Right atrium auricular region (tissue), 2 donors: ENCODE measurements at places on chromosomes 5 and 9.

GRCh38 chr5:57176350-57176857 is 2.5 kb downstream of the GPBP1 start:
- DNase-seq = no peak

DNA sequence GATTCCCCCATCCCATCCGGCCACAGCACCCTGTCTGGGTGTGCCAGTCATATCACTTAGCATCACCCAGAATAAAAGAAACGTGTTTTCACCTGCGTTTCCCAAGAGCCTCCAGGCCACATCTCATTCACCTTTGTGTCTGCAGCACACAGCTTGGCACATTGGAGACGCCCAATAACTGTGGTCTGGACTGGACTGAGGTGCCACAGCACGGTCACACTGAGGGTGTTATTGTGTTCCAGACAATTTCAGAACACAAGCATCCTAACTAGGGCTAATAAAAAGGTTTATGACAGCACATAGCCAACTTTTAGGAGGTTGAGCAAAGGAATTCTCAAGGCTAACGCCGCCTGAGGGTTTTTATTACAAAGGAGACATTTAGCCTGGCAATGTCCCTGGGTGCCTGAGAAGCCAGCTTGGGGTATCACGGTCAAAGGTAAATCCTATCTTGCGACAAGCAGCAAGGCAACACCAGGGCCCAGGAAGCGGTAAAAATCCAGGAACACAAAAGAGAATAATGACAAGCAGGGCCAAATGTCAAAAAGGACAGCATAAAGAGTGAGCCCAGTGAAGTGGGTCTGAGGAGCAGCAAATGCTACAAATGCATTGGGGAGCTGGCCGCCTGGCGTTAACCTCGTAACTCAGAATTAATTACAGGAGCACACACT is 3.4 kb downstream of the EPB41L4B start:
- DNase-seq = no peak

DNA sequence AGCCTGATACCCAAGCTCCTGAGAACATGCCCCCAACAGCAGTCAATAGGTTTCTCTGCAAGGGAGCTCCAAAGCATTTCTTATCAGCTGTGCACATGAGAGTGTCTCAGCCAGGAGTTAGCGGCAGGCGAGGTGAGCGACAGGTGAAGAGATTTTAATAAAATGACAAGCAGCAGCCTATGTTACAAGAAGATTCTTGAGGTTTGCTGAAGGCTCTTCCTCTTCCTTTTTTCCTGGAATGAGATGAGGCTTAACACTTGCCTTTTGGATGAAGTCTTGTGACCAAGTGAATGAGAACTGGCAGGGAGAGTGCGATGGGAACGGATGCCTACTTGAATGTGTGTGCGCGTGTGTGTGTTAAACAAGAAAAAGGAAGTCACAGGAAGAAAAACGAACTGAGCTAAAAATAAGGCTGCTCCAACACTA is 76.1 kb downstream of the SHB start:
- no peak for DNase-seq

DNA sequence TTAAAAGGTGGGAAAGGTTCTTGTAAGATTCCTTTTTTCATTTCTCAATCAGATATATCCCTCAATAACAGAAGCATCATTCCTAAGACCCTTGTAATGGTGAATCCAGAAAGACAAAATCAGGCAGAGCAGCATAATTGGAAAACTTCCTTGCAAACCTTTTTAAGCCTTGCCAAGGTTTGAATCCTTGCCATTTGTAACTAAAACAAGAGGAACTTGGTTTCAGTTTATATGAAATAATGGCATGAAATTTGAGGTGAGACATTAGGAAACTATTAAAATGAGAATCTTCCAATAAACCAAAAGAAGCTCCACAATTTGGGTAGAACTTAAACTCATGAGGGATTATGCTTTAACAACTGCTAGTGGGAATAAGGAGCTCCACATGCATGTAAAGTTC is 384.7 kb upstream of the SMC2 start:
- DNase-seq = no peak

DNA sequence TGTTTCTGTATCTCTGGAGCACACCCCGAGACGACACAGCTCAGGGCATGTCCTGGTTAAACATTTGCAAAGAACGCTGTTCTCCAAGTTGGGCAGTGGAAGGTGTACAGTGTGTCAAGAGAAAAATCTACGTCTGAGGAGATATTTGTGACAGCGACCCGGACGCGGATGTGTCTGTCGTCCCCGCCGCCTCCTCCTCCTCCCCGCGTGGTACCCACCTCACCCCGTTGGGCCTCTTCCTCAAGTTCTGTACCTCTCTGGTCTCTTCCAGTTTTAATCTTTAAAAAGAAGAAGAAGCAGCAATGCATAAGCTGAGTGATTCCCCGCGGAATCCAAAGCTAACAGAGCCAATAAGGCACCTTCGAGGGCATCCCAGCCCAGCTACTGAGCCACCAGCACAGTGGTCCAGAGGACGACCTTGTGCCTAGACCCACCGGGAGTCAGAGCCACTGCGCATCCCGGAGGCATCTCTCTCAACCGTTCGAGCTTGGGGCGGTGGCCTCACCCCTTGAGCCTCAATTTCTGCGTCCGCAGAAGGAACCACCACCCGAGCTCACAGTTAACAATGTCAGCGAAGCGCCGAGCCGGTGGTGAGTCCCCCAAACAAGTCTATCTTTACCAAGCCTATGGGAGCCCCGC is 467 bp downstream of the C9orf78 start:
- no peak for DNase-seq
